Stimulated activated CD4-positive, alpha-beta T cell treated with anti-CD3 and anti-CD28 coated beads, Interleukin-1b, Interleukin-23, amount 100 ng/mL, for 1 hour (primary cell): ENCODE measurements at places on chromosomes 7 and 10.

GRCh38 chr7:10998996-10999757 lies 25.5 kb downstream of the PHF14 start:
- no peak for DNase-seq

- no peak for DNase-seq
These were observed 209.3 kb upstream of the PLXDC2 start for GRCh38 chr10:19606968-19607367.

DNA sequence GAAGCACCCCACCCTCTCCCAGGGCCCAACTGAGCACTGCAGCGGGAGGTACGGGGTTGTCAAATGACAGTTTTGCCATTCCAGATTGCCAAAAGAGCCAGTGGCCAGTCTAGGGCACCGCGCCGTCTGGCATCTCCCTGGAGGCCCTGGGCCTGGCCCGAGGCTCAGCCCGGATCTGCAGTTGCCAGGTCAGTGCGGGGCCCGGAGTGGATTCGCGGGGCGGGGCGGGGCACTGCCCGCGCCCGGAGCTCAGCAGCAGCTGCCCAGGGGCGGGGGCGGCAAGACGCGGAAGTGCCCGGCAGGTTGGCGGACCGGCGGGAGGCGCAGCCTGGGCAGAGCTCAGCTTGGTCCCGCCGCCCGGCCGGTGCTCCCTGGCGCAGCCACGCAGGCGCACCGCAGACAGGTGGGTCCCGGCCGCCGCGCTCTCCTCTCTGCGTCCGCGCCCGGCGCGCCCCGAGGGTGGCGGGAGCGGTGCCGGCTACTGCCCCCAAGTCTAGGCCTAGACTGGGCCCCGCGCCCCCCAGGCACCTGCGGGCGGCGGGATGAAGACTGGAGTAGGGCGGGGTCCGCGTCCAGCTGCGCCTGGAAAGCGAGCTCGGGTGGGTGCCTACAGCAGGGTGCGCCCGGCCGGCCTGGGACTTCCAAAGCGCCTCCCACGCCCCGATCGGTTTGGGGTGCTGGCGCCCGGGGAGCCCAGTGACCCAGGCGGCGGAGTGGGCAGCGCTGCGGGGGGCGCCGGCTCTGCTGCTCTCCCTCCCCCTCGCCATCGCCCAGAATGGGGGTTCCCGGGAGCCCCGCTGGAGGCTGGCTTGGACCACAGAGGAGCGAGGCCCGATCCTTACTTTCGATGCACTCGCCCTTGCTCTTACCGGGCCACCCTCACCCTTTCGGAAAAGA lies at the start of gene IRF5:
Gene IRF5 (plus strand): TSS at position 281 of the 897 bp plus-strand sequence. CDS start 4,155 bp downstream, outside the sequence.
- DNase-seq = no peak

DNA sequence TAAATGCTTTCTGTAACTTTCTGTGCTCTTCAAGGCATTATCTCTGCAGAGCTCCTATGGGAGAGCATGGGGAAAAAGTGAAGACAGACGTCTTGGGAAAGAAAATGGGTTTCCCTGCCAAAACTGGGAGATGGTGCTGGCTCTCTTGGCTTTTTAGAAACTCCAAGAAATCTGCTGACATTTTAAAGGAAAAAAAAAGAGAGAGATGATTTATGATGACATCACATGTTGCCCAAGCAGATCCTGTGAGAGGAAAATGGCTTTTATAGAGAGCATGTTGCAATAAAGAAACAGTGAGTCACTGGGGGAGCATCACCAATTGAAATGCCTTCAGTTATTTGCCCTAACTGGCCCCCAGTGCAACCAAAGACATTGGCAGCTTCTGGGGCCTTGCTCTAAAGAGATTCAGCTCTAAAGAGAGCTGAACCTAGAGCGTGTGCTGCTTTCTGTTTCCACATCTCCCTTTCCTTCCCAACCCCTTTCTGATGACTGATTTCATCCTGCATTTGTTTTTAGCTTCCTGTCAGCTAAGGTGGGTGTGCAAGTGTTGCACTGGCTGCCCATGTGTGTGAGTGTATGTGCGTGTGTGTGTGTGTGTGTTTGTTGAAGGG lies 37.7 kb downstream of the LRMDA start:
- DNase-seq = no peak

GRCh38 chr10:121127151-121127906 lies 276.2 kb downstream of the WDR11 start:
- no peak for DNase-seq

- no peak for DNase-seq
These were observed 435.3 kb downstream of the MDFIC start for GRCh38 chr7:115356999-115357702.

DNA sequence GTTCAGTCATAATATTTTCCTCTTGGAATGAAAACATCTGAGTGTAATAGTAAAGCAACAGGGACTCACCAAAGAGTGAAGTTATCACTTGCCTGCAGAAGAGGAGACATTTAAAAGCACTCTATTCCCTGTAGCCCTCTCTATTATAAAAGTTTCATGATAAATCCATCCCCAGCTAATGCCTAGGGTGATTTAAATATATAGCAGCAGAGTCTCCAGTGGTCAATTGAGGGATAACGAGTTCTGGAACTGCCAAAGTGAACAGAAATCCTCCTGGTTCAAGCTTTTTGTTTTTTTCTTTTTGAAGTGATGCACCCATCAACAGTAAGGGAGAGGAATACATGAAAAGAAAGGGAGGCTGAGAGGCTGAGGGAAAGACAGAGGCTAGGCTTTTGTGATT lies 87.3 kb downstream of the EVX1 start:
- DNase-seq = no peak

DNA sequence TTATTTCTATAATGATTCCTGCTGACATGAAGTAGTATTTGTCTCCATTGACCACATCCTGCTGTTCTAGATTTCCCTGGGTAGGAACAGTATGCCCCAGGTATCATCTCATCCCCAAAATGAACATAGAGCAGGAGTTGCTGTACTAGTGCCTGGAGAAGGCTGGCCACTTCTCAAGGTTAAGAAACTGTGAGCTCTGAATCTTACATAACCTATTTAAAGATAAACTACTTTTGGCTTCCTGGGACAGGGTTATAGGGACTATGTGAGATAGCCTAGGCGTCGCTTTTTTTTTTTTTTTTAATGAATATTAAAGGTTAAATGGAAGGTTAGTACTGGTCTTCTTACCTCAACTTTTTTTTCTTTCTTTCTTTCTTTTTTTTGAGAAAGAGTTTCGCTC lies 103.0 kb downstream of the LRRC4 start:
- no peak for DNase-seq

DNA sequence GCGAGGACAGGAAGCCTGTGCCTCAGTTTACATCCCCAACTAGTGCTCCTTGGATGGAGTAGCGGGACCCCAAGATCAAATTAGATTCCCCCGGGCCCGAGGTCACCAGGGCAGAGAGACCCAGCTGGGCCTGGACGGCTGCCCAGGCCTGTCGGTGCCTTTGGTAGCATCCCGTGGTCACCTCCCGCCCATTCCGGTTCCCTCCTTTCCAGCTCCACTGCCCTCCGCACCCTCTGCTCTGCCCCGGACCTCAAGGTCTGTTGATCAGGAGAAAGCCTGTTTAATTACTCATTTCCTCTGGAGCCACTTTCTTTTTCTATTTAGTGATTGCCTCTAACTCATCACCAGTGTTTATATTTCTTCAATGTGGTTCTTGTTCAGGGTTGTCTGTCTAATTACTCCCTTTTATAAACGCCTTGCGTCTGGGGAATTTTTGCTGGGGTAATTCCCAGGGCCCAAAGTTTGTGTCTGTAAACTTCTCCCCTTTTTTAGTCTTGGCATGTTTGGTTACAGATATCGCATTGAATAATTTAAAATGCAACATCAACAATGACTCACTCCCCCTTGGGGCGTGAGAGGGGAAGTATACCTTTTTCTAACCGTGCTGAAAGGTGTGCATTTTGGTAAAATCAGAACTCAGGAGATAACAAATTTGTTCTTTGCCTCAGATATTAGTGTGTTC lies 1.9 kb downstream of the FOXK1 start:
- no peak for DNase-seq

DNA sequence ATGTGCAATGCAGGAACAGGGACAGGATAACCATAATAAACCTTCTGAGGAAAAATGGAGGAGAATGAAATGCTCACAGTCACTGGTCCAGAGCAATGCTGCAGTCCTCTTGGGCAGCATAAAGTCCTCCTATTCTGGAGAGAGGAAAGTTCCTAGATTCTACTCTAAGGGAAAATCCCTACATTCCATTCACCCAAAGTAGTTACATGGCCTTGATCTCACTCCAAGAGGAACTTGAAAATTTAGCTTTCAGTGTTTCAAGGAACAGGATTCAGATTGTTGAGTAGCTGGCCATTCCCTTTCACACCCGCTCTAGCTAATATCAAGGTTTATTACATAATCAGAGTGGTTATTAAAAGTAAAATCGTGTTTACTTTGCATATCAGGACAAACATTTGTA lies 168.3 kb downstream of the CHRM2 start:
- DNase-seq = no peak

GRCh38 chr10:60942788-60943315 lies 1.1 kb downstream of the RHOBTB1 start:
- DNase-seq = no peak

- no peak for DNase-seq
These were observed 66.0 kb upstream of the LRRC4 start for GRCh38 chr7:128097211-128097731.

- DNase-seq = no peak
These were observed 1181.3 kb upstream of the AUTS2 start for GRCh38 chr7:68417002-68417401.

GRCh38 chr7:45221896-45222604 lies 64.5 kb downstream of the RAMP3 start:
- no peak for DNase-seq

GRCh38 chr7:5528071-5528814 lies 104.6 kb upstream of the TNRC18 start:
- DNase-seq = no peak

DNA sequence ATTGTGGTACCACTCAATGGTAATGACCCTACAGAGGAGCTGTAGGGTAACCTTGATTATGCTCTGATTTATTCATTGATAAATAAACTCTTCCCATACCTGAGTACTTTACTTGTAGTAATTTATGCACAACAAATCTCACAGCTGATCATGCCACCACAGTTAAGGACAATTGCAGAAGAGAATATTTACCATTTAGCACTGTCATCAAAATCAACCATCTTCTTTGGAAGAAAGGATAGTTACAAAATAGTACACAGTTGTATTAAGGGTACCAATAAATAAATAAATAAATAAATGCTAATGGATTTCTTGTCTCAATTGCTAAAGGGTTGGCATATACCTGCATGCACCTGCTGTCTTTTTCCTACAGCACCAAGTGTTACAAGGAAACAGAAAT lies 97.6 kb upstream of the PDE1C start:
- DNase-seq = no peak

- no peak for DNase-seq
These were observed 39.8 kb upstream of the LANCL2 start for GRCh38 chr7:55325371-55325792.
